ENCODE measurements at places on chromosomes 4 and X. TPM values are rescaled to one million over a fixed set of nuclear protein-coding genes. Genes with fewer than 3 reads are reported as not detected.

DNA sequence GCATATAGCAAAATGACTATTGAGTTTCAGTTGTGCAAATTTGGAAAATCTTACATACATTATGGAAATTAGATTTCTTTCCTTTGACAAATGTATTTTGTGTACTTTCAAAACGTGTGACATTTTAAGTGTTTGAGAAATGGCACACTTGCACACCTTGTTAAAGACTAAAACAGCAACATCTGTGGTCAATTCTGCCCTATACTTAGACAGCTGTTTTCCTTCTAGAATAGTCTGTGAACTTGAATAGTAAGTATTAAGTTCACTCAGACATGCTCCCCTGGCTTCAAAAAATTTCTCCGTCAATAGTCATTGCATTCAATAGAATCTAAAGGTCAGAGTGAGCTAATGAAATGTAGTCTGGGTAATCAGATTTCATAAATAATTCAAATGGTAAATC, 21.7 kb upstream of the TBC1D9 start:
- no peak for DNase-seq

GRCh38 chr4:81564025-81564424, 92.3 kb upstream of the RASGEF1B start:
- no peak for DNase-seq

GRCh38 chr4:145830699-145831098, 107.9 kb downstream of the ZNF827 start:
- no peak for DNase-seq

DNA sequence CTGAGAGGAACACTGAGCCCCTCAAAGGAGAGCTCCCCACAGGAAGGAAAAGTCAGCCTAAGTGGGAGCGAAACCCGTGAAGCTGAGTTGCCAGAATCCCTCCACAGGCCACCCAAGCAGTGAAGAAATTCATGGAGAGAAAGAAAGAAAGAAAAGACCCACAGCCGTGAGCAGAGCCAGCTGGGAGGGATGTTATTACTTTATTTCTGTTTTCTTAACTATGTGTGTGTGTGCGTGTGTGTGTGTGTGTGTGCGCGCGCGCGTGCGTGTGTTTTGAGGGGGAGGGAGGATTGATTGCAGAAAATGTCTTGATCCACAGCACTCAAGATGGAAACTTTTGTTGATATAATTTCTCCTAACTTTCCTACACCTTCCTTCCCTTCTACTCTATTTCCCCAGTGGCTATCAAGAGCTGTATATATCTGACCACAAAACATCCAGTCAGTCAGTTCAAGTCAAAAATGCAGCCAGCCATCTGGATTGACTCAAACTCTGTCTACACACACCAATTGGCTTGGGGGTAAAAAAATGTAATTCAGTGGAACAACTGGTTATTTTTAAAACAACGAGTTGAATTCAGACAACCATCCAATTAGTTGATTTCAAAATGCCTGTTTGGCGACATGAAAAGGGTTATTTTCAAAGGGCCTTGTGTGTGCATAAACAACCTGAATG, 13.8 kb upstream of the GPC3 start:
- no peak for DNase-seq

- no peak for DNase-seq
These were observed 9.0 kb downstream of the TCEAL1 start for GRCh38 chrX:103637604-103638338.

- DNase-seq = no peak
These were observed 131.9 kb downstream of the RTL3 start for GRCh38 chrX:78527263-78527662.

GRCh38 chrX:112736310-112736709, 56.6 kb upstream of the LHFPL1 start:
- peak; percentile 37 for DNase-seq

DNA sequence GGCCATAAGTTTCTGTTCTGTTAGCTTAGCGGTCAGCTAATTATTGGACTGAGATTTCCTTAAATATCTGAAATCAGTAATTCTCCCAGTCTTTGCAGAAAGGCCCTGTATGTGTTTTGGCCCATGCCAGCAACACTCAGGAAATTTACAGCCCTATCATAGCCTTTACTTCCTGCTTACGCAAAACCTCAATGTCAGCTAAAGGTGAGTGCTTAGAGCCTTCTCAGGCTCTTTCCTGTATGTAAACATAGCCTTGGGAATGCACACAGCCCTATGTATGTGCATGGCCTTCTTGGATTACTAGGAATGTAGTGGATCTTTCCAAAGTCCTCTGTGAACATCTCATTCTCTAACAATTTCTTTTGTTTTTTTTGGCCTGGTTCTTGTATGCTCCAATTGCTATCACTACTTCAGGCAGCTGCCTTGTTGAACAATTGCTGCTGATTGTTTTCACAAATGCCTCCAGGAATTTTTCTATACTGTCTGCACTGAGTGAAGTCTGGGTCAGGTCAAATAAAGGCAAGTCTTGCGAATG, 200.0 kb downstream of the PPP1R2C start:
- DNase-seq = no peak

DNA sequence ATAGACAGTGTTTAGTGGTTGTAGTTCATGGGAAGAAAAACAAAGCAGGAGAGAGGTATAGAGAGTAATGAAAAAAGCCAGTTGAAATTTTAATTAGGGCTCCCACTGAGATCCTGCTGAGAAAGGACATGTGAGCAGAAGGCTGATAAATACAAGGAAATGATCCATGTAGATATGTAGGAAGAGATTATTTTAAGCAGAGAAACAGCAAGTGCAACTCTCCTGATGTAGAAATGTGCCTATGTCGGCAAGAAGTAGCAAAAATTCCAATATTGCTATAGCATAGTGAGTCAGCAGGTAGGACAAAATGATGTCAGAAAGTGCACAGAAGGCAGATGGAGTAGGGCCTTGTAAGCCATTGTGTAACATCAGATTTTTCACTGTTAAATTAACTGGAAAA, 1027.3 kb downstream of the PCDH18 start:
- DNase-seq = no peak

DNA sequence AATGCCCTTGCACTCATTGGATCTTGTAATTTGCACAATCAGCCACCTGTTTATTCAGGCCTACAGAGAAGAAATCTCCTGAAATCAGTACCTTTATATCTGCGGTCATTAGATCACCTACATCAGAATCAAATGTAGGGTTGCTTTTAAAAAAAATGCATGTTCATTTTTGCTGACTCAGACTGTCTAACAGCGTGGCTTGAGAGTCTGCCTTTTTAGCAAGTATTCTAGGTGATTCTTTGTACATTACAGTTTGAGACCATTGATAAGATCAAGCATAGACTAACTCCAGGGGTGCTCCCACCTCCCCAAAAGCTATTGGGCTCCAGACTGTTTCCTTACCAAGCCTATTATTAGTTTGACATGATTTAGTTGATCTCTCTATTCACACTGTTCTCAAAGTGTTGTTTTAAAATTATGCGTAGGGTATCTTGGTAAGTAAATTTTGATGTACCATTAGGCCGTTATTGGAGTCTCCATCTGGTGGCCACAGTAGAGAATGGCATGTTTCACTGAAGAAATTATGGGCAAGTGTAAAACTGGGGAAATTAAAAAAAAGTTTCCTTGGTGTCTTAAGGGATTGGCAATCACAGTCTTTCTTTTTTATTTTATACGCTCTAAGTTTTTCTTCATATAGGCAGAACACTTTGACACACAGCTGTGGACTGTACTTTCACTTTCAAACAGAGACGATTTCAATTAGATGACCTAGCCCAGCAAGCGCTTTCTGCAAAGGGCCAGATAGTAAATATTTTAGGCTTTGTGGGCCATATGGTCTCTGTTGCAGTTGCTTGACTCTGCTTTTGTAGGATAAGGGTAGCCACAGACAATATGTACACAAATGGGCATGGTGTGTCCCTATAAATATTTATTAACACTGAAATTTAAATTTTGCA, 33.7 kb upstream of the MSL3 start:
- DNase-seq = peak; percentile 21

DNA sequence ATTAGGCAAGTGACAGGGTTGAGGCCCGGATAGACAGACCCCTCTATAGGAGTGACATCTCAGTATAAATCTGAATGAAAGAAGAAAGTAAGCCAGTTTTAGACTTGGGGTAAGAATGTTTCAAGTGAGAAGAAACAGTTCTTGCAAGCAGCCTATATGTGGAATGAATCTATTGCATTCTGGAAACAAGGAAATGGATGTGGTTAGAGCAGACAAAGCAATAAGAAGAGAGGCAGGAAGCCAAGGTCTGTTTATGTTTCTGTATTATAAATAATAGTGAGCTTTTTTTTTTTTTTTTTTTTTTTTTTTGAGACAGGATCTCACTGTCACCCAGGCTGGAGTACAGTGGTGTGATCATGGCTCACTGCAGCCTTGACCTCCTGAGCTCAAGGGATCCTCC, 255.8 kb downstream of the UNC5C start:
- no peak for DNase-seq

- no peak for DNase-seq
These were observed 15.5 kb downstream of the NAT8L start for GRCh38 chr4:2074588-2074987.

DNA sequence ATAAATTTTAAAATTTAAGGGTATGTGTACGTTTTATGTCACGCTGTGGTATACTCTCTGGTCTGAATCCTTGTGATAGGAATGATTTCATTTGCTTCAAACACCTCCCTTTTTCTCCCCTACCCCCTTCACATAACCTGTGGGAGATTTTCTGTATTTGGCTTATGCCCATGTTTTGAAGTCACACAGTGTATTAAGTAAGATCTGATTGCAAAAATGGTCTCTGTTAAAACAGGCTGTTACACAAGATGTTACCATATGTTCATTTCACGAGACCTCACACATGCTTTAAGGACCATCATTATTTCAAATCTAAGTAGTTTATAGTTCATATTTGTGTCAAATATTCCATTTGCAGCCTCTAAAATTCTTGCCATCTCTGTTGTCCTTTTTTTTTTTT, 63.5 kb downstream of the TMEM131L start:
- no peak for DNase-seq

GRCh38 chr4:60259781-60260180, 940.3 kb upstream of the ADGRL3 start:
- DNase-seq = no peak

- DNase-seq = no peak
These were observed 287.0 kb upstream of the NOCT start for GRCh38 chr4:138728566-138728965.

GRCh38 chr4:17280261-17281018, 231.4 kb downstream of the QDPR start:
- DNase-seq = peak; percentile 17

DNA sequence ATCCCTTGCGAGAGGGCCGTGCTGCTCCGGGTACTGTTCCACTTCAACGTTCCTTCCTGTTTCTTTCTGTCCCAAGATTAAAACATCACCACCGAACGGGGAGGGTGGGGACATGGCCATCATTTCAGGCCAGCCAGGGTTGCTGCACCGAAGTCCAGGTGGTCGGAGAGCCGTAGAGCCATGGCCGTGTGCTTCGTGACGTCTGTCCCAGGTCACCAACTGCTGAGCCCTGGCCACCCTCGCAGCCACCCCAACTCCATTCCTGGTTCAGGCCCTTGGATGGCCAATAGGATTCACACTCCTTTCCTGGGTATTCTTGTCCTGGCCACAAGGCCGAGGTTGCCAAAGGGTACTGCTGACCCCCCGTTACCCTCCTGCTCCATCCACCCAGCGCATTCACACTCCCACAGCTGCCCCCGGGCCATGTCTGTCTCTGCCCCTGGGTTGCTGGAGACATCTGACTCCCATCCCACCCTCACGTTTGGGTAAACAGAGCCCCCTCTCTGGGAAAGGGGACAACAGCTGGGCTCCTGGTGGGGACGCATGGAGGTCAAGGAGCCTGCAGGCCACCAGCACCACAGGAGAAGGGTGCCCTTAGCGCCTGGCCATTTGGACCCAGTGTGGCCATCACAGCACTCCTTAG, 103.2 kb downstream of the HMX1 start:
- no peak for DNase-seq

- DNase-seq = no peak
These were observed 92.7 kb downstream of the CBLL2 start for GRCh38 chrX:22365460-22365859.

Gene FGF13
- polyA plus RNA-seq = 21.5 TPM

Gene MAGEA4
- 1.0 TPM for polyA plus RNA-seq

Gene SPIN2A
- polyA plus RNA-seq = 3.5 TPM

Gene FAM9B
- polyA plus RNA-seq = not detected

Gene ZNF718
- 9.7 TPM for polyA plus RNA-seq

Gene NPFFR2
- 2.1 TPM for polyA plus RNA-seq

Gene TIMM17B
- polyA plus RNA-seq = 158 TPM

Gene CHM
- polyA plus RNA-seq = 19.0 TPM

Gene PDHA2
- not detected for polyA plus RNA-seq

Gene PDLIM3
- 8.5 TPM for polyA plus RNA-seq

Gene PRKG2
- polyA plus RNA-seq = 1.9 TPM

Gene GPR82
- polyA plus RNA-seq = 0.32 TPM

Gene HTRA3
- polyA plus RNA-seq = 1.3 TPM

Data from GM23338 (cell line).